ENCODE measurements at places on chromosomes 7 and 10. TPM values are rescaled to one million over a fixed set of nuclear protein-coding genes. Genes with fewer than 3 reads are reported as not detected.

DNA sequence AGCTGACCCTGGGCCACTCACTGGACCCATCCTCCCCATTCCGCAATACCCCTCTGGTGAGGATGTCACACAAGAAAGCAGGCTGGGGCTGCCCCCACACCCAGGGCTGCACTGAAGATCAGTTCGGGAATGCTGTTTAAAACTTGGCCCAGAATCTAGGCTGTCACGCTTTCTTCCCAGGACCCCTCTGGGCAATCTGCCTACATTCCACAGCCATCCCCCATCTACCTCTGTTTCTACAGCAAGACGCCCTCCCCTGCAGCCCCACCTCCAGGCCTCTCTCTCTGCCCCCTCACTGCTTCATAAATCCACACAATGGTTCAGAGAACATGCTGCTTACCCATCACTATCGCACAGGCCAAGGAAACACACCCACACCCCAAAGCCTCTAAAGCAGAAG, 36.1 kb downstream of the XPNPEP1 start:
- no peaks in the 10 kb centered on the region for H3K27me3 ChIP-seq
- H3K36me3 ChIP-seq: peaks cover 35% of the 10 kb centered on the region
- peaks cover 41% of the 10 kb centered on the region for H3K4me1 ChIP-seq
- H3K4me3 ChIP-seq: no peak overlapping the region
- no peak for DNase-seq

CFAP46 gene
- 0.56 TPM for total RNA-seq

DNA sequence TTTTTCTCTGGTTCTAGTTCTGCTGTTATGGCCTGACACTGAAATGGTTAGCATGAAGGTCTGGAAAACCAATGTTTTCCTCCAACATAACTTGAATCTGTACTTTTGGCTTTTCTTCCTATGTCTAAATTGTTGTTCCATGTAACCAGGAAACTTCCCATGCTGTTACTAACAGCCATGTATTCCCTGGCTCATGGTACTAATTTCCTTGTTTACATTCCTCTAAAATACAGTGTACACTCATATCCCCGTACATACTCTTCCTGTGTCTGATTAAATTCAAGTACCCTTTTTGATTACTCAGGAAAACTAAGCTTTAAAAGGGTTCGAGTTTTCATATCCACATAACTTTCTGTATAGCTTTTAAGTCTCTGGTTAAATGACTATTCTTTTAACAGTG, 12.3 kb upstream of the ACSM6 start:
- H3K27me3 ChIP-seq: peaks cover 50% of the 10 kb centered on the region
- H3K36me3 ChIP-seq: no peaks in the 10 kb centered on the region
- DNase-seq: no peak
- peaks cover 5% of the 10 kb centered on the region for H3K4me1 ChIP-seq
- no peak overlapping the region for H3K4me3 ChIP-seq
- H3K27ac ChIP-seq: no peak overlapping the region

DNA sequence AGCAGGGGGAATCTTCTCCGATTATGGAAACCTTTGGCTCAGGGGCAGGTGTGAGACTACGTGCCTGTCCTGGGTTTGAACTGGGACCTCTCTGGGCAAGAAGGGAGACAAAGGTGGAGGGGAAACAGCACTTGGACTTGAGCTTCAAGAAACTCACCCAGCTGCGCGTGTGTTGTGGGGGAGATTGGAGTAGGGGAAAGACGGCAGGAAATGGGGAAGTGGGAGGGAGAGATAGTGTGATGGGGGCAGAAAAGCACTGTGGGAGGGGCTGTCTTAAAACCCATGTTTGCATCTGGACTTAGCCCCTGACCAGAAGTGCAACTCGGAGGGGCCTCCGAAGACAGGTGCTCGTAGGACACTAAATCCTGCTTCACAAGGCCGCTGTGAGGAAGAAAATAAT, 107.0 kb downstream of the HIP1 start:
- H3K4me3 ChIP-seq: no peak overlapping the region
- no peak for DNase-seq
- H3K4me1 ChIP-seq: peaks cover 5% of the 10 kb centered on the region
- peaks cover 16% of the 10 kb centered on the region for H3K36me3 ChIP-seq
- no peaks in the 10 kb centered on the region for H3K27me3 ChIP-seq

PSD gene
- 0.99 TPM for total RNA-seq
